ENCODE measurements at places on chromosomes 16 and 17.

DNA sequence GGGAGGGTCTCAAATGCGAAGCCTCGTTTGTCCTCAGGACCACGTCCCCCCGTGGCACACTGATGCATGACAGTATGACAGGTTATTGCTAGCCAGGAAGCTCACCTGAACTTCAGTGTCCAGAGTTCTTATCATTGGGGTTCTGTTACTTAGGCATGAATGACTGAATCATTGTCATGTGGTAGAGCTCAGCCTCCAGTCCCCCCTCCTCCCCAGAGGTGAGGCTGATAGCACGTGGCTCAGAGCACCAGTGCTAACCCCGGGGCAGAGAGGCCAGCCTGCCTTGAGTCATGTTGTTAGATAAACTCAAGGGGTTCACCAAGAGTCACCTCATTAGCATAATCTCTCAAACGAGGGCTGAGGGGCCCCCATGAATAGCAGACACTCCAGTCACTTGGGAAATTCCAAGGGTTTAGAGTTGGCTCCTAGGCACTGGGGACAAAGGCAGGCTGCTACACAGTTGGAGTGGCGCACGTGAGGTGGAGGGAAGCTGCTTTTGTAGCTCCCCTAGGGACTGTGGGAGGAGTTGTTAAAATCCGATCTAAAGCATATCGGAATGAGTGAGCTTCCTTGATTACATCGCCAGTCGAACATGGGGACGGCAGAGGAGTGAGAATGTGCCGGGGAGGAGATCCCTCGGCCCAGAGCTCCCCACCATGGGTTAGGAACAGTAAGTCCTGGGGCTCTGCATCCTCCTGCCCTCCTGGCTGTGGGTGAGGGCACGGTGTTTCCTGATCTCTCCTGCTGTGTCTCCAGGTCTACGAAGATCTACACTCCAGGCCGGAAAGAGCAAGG lies 18.2 kb downstream of the DHX38 start:
- no peak for DNase-seq

DNA sequence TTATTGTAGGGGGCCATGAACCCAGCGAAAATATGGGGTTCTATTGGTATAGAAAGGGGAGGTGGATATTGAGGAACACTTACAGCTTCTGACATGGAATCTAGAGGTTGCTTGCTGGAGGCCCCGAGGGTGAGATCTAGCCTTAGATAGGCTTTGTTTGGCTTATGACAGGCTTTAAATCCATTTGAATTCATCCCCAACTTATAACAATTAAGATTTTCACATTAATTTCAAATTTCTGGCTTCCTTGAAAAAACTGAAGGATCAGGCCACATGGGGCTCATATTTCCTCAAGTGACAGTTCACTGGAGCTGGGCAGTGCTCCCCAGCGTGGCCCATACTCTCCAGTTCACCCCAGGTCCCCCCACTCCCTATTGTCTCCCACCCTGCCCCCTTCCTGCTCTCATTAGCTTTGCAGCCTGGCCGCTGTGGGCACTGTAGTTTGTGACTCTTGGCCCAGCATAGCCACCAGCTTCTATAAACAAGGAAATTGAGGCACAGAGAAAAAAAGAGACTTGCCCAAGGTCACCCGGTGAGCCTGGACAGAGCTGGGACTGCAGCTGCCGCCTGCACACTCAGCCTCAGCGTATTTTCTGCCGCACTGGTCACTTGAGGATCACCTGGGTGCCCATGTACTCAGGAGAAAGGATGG lies 19.8 kb upstream of the ADGRG1 start:
- no peak for DNase-seq

- DNase-seq: no peak
Observed at GRCh38 chr17:48869821-48870318, 22.7 kb upstream of the ATP5MC1 start.

DNA sequence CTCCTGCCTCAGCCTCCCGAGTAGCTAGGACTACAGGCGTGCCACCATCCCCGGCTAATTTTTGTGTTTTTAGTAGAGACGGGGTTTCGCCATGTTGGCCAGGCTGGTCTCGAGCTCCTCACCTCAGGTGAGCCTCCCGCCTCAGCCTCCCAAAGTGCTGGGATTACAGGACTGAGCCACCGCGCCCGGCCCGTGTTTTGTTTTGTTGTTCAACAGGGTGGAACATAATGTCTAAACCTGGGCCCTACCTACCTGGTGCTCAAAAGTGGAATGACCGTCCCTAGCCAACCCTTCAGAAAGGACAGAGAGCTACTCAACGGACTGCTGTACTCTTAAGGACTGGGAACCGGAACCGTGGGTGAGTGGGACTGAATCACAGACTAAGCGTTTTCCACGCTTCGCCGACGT lies 772 bp upstream of the KIF22 start:
- DNase-seq: no peak

GRCh38 chr17:73399056-73399455 lies 87.3 kb upstream of the CDC42EP4 start:
- DNase-seq: no peak

GRCh38 chr17:81434072-81434471 lies 38.8 kb downstream of the BAHCC1 start:
- DNase-seq: no peak

Measured in GM12892 (cell line).